ENCODE measurements at places on chromosomes 6 and 20.
A peak's percentile ranks its signal among the peaks of the same experiment; 100 is the strongest.

GRCh38 chr20:50957798-50958614 is at the start of gene DPM1:
Gene DPM1, minus strand, starts transcription at chr20:50958532. Its CDS starts 9 bp downstream, at chr20:50958523.
- DNase-seq, result no peak

DNA sequence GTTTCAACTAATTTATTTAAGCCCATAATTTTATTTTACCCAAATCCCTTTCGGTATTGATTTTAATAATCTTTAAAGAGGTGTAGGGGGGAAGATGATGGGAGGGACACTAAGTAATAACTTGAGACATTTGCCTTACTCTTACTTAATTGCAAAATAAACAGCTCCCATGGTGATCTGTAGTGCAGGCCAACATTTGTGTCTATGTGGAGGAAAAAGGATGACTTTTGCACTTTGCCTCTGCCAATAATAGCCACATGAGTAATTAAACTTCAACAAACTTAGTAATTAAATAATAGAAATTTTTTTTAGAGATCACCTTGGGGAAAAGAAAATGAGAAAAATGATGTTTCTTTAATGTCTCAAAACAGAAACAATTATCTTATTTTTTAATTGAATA is 29.9 kb upstream of the CD2AP start:
- no peak for DNase-seq

GRCh38 chr6:156773935-156774852 is 3.0 kb upstream of the ARID1B start:
- DNase-seq, result no peak

DNA sequence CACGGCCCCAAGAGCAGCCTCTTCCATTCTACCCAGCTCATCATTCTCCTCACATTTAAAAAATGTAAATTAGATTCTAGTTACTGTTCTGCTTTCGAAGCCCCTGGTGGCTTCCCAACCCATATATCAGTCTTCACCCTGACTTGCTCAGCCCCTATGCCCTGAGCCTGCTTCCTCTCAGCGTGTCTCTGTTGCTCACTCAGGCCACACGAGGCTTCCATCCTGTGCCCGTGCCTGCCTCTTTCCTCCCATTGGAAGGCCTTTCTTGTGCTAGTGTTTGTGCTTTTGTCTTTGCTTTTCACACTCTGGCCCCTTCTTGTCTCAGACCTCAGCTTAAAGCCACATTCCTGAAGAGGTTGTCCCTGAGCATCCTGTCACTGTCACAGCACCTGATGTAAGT is 78.1 kb downstream of the AFDN start:
- no peak for DNase-seq

- DNase-seq, result no peak
These were observed 59.7 kb downstream of the TFAP2A start for GRCh38 chr6:10355115-10355702.

- DNase-seq, result no peak
These were observed 104.0 kb downstream of the VEGFA start for GRCh38 chr6:43873806-43874714.

DNA sequence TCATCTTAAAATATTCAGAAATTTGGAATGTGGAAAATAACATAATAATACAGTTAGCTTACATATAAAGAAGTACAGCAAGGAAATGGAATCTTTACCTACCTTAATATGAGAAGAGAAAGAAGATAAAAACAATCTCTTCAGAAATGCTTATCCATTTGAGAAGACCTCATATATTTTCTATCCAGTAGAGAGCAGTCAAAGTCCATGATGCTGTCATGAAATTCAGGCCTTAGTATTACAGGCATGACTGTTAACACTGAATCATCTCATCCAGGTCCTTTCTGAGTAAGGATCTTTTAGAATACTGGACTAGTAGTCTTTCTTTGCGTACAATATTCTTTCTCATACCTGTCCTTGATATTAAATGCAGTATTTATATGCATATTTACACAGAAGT is 713.4 kb downstream of the CD109 start:
- DNase-seq, result peak; percentile 1

DNA sequence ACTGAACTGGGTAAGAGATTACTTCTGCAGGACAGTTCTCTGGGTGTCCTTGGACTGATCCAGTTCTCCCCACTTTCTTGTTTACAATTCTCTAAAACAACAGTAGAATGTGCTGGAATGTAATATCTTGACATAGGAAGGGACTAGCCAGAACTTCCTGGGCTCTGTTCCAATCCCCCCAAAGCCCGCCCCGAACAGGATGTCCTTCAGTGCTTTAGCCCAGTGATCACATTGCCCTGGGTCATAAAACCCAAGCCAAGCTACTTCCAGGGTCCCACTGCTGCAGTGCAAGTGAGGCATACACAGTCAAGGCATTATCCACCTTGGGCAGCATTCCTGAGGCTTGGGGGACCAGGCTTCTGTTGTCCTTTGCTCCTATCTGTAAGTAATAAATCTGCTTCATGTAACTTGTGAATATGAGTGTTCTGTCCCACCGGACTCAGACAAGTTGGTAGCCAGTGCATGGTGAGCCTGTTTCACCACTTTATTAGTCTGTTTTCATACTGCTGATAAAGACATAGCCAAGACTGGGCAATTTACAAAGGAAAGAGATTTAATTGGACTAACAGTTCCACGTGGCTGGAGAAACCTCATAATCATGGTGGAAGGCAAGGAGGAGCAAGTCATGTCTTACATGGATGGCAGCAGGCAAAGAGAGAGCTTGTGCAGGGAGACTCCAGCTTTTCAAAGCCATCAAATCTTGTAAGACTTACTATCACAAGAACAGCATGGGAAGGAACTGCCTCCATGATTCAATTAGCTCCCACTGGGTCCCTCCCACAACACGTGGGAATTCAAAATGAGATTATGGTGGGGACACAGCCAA is 23.5 kb downstream of the FITM2 start:
- DNase-seq, result no peak

DNA sequence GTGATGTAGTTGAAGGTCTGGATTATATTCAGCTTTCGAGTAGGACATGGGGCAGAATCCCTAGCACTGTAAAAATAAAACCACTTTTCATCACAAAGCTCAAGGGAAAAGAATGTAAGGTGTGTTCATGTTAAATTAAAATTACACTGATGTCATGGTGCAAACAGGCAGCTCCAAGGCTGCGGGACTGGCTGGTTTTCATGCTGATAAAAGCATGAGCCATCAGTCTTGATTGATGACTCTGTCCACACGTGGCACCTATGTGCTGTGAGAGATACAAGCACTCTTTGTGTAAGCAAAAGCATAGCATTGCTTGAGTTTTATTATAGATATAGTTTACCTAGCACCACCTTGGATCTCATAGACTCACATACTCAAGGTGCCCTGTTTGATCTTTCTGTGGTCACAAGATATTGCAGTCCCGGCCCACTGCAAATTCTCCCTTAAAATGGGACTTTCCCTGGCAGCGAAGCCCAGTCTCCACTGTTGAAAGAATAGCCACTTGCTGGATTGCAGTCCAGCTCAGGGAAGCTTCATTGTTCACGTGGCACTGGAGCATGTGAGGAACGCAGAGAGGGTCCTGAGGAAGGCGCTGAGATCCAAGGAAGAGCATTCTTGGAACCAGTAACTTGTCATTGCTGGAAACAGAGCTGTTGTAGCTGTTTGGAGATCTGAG is 90.6 kb downstream of the TIAM2 start:
- DNase-seq, result no peak

- DNase-seq, result no peak
These were observed 51.3 kb downstream of the ELOVL4 start for GRCh38 chr6:79896075-79896449.
